ENCODE measurements at places on chromosomes 1 and 21.

GRCh38 chr1:21216835-21217811, 40.4 kb upstream of the EIF4G3 start:
- DNase-seq = no peak

GRCh38 chr21:33811167-33812010, 104.2 kb downstream of the ATP5PO start:
- DNase-seq = no peak

DNA sequence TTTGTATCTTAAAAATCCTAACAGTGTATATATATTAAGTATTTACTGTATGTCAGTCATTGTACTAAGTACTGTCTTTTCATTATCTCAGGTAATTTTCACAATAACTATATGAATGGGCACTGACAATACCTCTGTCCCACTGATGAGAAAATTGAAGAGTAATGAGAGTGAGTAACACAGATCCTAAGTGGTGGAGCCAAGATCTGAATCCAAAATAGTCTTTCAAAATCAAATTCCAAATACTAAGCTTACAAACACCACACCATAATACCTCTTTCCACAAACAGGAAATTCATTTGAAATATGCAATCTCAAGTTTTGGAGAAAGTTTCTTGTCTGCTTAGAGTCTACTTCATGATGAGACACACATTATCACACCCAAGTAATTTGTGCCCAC, 105.9 kb upstream of the EDEM3 start:
- DNase-seq = no peak

GRCh38 chr1:206006946-206007345, 3.8 kb upstream of the RAB7B start:
- DNase-seq = no peak

- DNase-seq = no peak
Measured at GRCh38 chr1:91026320-91026719, 4.5 kb upstream of the ZNF644 start.

DNA sequence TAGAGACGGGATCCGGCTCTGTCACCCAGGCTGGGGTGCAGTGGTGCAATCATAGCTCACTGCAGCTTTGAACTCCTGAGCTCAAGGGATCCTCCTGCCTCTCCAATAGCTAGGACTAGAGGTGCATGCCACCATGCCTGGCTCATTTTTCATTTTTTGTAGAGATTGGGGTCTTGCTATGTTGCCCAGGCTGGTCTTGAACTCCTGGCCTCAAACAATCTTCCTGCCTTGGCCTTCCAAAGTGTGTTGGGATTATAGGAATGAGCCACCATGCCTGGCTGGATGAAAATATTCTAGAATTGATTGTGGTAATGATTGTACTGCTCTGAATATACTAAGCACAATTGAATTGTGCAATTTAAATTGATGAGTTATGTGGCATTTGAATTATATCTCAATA, 21.9 kb downstream of the ZMYM4 start:
- no peak for DNase-seq

DNA sequence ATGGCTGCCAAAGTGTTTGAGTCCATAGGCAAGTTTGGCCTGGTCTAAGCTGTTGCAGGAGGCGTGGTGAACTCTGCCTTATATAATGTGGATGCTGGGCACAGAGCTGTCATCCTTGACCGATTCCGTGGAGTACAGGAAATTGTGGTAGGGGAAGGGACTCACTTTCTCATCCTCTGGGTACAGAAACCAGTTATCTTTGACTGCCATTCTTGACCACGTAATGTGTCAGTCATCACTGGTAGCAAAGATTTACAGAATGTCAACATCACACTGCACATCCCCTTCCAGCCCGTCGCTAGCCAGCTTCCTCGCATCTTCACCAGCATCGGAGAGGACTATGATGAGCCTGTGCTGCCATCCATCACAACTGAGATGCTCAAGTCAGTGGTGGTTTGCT, 215.8 kb upstream of the JUN start:
- DNase-seq = no peak

DNA sequence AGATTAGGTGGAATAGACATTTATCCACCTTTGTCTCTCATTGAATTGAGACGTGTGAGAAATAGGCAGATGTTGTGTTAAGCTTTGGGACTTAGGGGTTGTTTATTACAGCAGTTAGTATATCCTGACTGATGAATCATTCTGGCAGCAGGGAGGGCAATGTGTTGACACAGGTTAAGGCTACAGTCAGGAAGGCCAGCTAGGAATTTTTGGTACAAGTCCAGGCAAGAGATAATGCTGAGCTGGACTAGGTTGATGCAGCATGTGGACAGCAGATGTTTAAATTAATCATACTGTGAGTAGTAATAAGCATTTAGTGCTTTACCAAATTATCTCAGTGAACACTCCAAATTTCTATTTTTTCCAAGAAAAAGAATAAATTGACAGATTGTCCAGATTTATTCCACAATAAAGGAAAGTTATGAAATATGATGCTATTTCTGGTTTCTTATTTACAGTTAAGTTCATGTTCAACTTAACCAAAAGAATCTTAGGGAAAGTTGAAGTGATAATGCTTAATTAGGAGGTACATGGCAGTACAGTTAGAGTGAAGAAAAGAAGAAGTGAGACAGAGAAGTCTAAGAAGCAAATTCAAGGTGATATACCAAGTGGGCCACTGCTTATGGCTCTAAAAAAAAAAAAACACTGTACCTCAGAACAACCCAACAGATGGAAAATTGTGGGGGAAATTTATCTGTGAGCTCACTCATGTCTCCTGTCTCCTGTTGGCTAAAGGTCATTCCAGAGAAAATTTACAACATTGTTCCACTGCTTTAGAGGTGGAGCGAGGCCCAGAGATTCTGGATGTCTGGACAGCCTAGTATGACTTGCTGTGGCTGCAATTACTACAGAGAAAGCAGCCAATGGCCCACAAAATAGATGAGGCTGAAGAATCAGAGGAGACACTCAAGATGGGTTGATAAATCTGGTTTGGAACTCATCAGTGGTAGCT, 102.7 kb upstream of the C21orf91 start:
- no peak for DNase-seq

DNA sequence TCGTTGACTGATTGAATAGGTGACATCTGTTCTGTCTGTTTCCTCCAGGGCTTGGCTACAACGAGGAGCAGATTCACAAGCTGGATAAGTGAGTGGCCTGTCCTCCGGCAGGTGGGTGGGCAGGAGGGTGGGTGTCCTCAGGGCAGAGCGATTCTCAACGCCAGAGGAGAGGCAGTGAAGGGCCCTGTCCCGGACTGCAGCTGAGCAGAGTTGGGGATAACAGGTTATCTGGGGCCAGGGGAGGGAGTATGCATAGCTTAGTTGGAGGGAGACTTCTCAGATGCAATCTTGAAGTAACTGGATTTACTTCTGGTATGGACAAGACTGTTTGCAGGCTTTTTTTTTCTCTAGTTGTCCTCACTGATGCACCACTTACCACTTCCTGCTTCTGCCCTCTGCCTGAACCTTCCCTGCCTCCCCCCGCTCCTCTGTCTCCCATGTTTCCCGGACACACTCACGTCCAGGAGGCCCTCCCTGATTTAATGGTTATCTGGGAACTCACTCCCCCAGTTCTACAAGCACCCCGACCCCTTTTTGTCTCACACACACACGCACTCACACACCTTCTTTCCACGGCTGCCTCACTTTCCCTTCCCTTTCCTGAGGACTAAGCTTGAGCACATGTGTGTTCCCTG, 16.4 kb upstream of the RASSF5 start:
- DNase-seq = no peak

DNA sequence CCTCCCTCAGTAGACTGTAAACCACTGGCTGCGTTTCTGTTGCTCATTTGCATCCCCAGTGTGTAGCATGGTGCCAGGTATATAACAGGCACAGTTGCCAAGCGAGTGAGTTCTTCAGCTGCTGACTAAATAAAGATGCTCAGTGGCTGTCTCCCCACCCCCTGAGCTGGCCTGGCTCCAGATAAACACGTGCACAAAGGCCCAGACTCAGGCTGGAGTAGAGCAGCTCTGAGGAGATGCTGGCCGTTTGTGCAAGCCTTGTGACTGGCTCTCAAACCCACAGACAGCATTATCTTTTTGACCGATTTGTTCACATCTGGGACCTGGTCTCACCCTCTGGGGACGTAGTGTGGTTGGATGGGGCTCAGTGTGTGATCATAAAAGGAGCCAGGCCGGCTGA, 7.1 kb downstream of the CHRNB2 start:
- no peak for DNase-seq

GRCh38 chr1:204623894-204624361, 61.6 kb downstream of the LRRN2 start:
- no peak for DNase-seq
